ENCODE measurements at places on chromosomes 5 and 9.
A peak's percentile ranks its signal among the peaks of the same experiment; 100 is the strongest.

DNA sequence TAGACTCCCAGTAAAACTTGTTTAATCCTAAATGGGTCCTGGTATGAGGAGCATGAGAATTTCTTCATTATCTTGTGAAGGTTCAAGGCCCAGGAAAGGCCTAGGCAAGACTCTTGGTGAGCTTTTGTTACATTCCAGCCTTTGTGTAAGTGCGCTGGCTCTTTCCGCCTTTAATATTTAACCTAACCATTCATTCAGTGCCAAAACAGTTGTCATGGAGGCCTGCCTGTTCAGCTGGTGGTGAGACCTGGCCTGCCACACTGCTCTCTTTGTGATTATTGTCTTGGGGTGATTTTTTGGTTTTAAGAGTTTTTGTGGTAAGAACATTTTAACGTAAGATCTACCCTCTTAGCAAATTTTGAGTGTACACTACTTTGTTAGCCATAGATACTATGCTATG lies 127.5 kb upstream of the WWC1 start:
- no peak for DNase-seq

GRCh38 chr5:92567831-92568450 lies 1013.1 kb downstream of the NR2F1-AS1 start:
- no peak for DNase-seq

DNA sequence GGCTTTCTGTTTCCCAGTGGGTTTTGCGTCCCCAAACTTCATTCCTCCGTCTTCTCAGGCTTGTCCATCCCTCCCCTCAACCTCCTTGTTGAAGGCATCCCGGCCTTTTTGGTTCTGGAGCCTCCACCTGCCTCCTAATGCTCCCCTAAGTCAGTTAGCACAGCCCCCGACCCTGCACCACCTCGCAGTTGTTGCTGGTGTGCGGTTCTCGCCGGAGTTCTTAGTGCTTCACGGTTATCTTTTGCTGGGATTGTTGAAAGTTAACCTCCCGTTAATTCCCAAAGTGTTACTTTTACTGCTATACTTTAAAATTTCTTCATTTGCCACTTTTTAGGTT lies 447 bp downstream of the UBLCP1 start:
- no peak for DNase-seq

- peak; percentile 55 for DNase-seq
Observed at GRCh38 chr5:67813877-67814539, 401.5 kb upstream of the PIK3R1 start.

DNA sequence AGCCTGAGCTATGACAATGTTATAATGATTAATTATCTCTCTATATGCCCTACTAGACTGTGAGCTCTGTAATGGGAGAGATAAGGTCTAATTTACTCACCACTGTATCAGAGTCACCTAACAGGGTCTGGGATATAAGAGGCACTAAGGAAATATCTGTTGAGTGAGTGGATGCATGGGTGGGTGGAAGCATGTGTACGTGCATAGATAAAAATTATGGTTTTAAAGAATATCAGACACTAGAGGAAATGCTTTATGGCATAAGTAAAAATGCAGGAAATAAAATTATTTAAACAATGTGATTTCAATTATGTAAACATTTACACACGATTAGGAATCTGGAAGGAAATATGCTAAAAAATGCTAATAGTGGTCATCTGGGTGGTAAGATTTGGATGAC lies 137.8 kb downstream of the SPOCK1 start:
- peak; percentile 66 for DNase-seq

DNA sequence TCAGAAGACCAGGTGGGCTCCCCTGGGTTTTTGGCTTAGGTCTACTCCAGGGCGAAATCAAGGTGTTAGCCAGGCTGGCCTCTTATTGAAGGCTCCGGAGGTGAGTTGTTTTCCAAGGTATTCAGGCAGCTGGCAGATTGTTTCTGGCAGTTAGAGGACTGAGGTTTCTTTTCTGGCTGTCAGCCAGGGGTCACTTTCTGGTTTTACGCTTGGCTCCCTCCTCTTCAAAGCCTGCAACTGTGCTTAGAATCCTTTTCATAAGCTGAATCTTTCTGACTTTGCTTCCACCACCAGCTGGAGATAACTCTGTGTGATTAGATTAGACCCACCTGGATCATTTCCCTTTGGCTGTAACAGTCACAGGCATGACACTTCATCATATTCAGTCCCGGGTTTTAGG lies 24.6 kb downstream of the RFK start:
- peak; percentile 50 for DNase-seq

GRCh38 chr5:177548495-177548894 lies 5.9 kb downstream of the FAM193B start:
- no peak for DNase-seq

DNA sequence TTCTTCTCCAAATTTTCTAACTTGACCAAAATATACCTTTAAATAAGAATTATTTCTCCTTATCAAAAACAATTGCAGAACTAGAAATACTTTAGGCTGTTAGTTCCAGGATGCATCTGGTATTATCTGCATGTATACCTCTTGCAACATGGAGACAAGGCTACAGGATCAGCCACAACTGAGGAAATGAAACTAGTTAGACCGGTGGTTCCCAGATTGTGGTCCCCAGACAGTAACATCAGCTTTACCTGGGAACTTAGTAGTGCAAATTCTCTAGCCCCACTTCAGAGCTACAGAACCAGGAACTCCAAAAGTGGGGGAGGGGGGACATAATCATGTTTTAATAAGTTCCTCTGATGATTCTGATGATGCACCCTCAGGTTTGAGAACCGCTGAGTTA lies 61.6 kb upstream of the C9orf72 start:
- DNase-seq, result no peak

DNA sequence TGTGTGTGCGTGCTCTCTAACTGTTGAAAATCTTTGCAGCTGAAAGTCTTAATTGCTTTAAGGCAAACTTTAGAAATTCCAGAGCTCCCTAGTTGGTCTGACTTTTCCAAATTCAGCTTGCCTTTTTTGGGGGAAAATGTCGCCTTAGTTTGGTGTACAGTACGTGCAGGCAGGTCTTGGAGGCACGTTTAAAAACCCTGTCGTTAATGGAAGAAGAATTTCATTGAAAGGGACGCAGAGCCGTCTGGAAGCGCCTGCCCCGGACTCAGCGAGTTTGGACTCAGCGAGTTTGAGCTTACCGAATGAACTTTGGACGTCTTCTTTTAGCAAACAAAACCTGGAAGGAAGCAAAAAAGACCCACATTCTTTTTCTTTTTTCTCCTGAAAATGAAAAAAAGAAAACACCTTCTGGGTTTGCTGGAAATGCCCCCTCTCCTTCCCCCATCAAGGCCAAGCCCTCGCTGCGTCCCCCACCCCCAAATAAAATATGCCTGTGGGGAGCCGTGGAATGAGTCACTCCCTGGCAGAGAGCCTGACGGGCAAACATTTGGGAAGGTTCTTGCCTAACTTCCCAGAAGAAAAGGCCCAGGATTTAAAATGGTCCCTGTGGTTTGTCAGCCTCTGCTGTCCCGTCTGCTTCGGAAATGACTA lies 1.5 kb downstream of the NEK6 start:
- DNase-seq, result peak; percentile 91

- DNase-seq, result no peak
Observed at GRCh38 chr5:26237489-26237888, 800.9 kb downstream of the CDH9 start.

DNA sequence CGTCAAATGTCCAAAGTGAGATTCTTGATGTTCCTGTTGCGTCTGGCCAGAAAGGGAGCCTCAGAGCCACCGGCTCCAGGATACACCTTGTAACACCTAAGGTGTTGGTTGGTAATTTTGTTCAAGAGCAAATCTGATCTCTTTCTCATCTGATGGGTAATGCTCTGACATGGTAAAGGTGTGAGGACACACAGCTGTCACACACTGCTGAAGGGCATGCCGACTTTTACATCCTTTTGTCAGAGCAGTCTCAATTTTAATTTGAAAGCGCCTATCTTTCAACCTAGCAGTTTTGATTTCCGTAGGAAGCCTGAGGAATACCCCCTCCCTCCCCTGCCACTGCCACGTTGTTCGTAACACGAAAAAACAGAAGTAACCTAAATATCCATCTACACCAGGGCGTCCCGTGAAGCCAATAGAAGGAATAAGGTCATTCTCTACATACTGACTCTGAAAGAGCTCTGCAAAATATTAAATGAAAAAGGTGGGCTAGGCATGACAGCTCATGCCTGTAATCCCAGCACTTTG lies 57.4 kb downstream of the TSTD2 start:
- no peak for DNase-seq

DNA sequence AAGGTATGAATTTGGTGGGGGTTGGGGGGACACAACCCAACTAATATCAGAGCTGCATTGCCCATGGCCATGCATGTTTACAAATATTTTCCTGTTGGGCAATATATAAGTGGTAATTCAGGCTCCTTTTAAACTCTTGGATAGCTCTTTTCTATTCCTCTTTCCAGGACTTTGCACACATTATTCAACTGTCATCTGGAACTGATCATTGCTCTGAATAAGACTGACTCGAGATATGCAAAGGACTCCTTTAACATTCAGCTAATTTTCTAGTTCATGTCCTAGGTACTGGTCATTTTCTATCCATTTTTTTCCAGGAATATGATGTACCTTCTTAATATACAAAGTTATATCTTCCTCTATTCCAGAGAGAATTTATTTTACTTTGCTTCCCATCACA lies 89.5 kb upstream of the STK32A start:
- DNase-seq, result no peak

- no peak for DNase-seq
Observed at GRCh38 chr5:121725450-121725849, 126.2 kb upstream of the FTMT start.

- DNase-seq, result no peak
Observed at GRCh38 chr9:84330246-84330645, 10.3 kb downstream of the SLC28A3 start.

DNA sequence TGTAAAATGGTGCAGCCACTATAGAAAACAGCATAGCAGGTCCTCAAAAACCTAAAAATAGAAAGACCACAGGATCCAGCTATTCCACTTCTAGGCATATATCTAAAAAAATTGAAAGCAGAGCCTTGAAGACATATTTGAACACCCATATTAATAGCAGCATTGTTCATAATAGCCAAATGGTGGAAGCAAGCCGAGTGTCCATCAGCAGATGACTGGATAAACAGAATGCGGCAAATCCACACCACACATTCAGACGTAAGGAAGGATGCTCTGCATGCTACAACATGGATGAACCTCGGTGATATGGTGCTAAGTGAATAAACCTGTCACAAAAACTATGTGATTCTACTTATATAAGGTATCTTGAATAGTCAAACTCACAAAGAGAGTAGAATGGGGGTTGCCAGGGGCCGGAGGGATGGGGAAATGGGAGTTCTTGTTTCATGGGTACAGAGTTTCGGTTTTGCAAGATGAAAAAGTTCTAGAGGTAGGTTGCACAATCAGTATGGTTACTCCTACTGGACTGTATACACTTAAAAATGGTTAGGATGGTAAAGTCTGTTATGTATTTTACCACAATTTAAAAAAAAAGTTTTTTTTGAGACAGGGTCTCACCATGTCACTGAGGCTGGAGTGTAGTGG lies 17.1 kb upstream of the HSD17B3 start:
- DNase-seq, result no peak

GRCh38 chr9:18451406-18451805 lies 22.5 kb upstream of the ADAMTSL1 start:
- DNase-seq, result peak; percentile 20

DNA sequence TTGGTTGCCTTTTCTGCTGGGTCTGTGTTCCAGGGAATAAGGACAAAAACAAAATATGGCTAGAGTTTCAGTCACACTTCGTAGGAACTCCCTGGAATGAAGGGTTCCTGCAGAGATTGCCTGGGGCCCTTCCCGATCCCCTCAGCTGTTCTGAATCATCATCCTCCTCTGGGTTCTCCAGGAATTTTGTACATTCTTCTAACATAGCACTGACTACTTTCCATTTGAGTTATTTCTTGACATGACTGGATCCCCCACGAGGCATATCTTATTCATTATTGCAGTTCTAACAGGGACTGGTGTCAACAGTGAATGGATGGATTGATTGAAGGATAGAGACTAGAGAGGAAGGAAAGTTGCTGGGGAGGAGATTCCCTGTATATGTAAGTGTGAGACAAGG lies 49.2 kb upstream of the TNC start:
- peak; percentile 58 for DNase-seq

GRCh38 chr9:132672413-132672690 lies 2.1 kb downstream of the GTF3C4 start:
- DNase-seq, result no peak

- no peak for DNase-seq
Observed at GRCh38 chr5:149416987-149417710, 38.1 kb upstream of the IL17B start.

DNA sequence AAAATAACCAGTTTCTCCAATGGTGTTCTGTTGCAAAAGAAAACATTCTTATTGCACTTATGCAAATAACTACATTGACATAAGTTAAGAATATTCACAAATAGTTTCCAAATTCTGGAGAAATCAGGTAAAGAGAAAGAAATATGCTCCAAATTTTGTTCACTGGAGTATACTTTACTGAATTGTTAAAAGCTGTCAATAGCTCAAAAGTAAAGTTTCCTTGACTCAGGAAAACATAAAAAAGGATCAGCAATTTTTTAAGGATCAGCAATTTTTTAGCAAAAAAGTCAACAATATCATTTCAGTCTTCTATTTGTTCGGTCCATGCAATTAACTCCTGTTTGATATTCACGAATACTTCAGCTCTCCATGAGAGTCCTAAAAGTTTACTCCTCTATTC lies 51.6 kb downstream of the ANXA2R start:
- no peak for DNase-seq

- peak; percentile 55 for DNase-seq
Observed at GRCh38 chr5:173825215-173825865, 62.8 kb upstream of the CPEB4 start.

- DNase-seq, result peak; percentile 3
Observed at GRCh38 chr5:91468651-91469422, 85.7 kb upstream of the ARRDC3 start.

DNA sequence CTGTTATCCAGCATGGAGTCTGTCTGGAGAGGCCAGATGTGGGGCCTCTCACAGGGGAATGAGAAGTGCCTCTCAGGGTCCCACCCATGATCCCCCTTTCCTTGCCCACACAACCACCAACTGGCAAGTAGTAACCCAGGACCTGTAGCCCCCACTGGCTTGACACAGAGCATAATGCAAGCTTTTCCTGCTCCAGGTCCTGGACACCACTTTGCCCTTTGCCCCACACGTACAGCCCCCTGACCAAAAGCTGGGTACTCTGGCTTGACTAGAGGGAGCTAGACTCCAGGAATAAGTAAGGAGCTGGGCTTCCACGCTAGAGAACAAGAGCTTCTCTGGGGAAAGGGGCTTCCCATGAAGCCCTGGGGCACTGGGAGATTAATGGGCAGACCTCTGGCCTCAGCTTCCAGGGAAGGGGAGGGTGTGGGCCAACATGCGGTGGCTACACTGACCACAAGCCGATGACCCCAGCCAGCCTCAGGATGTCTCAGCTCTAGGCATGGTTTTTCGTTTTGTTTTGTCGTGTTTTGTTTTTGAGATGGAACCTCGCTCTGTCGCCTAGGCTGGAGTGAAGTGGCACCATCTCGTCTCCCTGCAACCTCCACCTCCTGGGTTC lies 109.5 kb downstream of the C9orf50 start:
- DNase-seq, result no peak

DNA sequence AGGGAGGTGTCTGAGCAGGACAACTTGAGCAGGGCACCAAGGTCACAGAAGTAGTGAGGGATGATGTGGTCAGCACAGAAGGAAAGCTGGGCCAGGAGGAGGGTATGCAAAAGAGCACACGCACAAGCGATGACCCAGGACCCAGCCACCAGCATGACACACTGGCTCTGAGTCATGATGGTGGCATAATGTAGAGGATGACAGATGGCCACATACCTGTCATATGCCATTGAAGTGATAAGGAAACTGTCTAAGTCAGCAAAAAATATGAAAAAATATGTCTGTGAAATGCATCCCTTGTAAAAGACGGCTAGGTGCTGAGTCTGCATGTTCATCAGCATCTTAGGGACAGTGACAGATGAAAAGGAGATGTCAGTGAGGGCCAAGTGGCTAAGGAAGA lies 380 bp downstream of the OR1J1 start:
- no peak for DNase-seq
